ENCODE measurements at places on chromosomes 5 and 9.

DNA sequence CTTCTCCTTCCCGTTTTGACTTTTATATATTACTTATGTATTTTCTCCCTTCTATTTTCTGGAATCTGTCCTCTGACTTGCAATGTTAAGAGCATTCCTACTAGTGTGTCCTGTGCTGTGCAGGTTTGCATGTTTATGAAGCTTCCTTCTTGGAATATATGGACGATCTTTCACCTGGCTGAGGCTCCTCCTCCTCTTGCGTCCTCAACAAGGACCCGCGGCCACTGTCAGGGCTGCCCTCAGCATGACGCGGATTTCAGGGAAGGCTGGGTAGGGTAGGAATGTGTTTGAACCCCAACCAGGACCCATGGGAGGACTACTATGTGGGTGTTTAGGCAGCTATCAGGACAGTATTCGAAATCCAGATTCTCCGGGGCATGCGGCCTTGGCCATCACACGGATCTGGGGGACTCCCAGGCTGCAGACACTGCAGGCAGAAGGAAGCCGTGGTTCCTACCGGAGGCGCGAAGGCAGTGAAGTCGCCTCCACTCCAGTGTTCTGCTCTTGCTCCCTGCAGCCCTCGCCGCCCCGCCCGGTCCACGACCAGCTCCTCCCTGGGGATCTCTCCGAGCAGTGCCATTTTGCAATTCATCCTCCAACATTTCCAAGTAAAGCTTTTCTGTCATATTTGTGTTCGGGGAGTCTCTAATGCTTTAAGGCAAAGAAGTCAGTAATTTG, 37.0 kb upstream of the OSMR start:
- no peak for DNase-seq

- no peak for DNase-seq
Observed at GRCh38 chr5:174217527-174217926, 172.0 kb downstream of the NSG2 start.

DNA sequence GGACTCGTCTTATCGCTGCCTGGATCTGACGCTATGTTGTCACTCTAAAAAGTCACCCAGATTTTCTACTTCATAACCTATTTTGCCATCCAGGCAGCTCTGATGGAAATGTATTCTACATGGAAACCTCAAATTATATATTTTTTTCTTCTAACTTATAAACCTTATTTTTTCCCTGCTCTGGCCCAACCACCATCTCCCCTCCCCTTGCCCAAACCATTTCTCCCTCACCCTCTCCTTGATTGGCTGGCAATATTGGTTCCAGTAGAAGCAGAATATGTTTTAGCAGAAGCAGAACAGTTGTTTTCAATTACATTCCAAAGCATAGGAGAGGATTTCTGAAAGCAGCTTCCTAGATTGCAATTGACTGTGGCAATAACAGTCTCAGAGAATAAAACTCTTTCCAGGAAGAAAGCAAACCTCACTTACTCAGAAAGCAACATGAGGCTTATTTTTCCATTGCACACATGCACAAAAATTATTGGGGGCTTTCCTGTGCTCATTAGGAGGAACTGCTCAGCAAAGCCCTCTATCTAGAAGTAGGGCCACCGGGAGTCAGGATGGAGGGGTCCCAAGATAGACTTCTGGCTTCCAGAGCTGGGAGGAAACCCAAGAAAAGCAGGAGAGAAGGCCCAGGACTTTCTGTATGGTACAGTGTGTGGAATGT, 191.8 kb downstream of the ESM1 start:
- DNase-seq, result no peak

DNA sequence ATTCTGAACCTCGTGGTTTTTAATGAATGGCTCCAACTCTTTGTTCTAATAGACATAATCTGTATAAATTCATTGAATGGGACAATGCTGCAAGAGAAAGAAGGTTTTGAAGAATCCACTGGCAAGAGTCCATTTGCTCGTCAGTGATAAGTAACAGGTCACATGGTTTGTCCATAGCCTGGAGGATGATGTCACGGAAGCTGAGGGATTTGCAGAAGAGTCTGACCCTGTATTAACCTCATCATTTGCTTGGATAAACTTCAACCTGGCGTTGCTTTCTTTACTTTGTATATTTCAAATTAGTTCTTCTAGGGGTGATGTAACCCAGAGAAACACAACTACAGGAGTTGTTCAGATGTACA, 197.4 kb downstream of the GAS1 start:
- DNase-seq, result no peak

- DNase-seq, result no peak
Observed at GRCh38 chr5:66597183-66597757, 1.1 kb downstream of the MAST4 start.

DNA sequence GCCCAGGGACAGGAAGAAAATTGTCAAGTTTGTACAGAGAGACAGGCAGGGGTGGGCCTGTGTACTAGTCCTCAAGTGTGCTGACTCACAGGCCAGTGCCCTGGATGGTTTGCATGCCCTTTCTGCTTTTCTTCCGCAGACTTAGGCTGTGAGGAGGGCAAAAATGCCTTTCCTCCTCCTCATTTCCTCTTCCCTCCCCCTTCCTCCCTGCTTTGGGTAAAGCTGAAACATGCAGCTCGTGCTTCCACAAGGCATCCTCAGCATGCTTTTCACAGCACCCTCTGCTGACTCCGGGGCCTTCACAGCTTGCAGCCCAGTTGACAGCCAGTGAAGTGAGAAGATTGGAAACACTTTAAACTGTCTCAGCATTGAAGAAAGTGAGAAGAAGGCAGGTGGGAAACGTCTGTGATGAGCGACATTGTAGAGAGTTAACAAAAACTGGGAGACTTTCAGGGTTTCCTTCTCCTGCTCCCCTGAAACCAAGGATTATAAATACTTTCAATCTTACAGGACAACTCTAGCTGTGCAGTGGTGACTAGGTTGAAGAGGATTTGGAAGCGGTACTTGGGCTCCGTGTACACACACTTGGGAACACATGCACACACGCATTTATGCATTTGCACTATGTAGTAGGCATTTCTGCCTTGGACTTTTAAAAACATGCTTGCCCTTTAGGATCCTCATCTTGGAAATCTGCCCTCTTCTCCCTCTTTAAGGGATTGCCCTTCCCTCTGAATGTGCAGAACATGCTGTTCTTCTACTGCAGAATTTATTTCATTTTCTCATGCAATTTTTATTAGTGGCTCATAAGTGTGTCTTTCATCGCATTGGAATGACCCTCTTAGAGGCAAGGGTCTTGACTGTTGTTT, 138.8 kb downstream of the GRIA1 start:
- no peak for DNase-seq

DNA sequence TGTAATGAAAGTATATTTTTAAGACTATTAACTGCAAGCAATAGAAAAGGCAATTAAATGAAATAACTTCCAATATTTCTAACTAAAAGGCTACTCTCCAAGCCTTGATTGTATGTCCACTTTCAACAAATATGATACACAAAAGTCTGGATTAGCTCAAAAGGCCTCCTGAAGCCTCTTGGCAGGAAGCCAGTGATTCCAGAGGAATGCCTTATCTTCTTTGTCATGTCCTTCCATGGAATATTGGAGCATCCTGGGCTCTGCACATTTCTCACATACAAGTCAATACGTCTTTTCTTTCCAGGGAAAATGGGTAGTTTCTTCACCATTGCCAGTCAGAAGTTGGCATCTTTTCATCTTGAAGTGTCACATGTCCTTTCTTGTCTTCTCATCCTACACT, 357.8 kb downstream of the KDM4C start:
- no peak for DNase-seq

- DNase-seq, result no peak
Observed at GRCh38 chr5:111002036-111002435, 69.5 kb upstream of the TSLP start.

DNA sequence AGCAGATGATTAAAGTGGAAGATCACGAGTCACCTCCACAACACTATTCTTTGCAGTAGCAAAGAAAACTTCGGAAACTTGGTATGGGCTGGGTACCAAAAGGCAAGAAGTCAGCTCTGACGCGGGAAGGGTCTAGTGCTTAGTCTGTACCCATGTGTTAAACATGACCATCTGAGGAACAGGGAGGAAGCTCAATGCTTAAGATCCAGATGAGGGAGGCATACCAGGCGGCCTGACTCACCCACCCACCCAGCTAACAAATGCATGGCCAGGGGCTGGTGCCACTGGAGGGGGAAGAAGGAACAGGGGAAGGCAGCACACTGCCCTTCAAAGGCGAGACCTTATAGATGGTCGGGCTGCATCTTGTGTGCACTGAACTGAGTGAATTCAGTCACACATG, 41.8 kb downstream of the CAMSAP1 start:
- DNase-seq, result no peak

Data from stimulated activated CD4-positive, alpha-beta T cell treated with anti-CD3 and anti-CD28 coated beads, TNF-alpha, amount 100 ng/mL, for 24 hours (primary cell).